ENCODE measurements at places on chromosomes 16 and 17.

DNA sequence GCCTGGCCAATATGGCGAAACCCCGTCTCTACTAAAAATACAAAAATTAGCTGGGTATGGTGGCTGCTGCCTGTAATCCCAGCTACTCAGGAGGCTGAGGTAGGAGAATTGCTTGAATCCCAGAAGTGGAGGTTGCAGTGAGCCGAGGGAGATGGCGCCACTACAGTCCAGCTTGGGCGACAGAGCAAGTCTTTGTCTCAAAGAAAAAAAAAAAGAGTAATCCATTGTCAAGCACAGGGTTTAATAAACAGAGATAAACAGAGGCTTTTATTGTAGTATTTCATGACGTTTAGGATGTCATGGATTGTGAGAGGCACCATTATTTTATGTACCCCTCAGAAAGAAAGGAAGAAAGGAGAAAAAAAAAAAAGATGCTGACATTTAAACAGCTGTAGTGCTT lies 75.2 kb upstream of the RNU2-1 start:
- DNase-seq, result no peak

- DNase-seq, result no peak
Observed at GRCh38 chr17:80835816-80836657, 155.6 kb upstream of the CHMP6 start.

GRCh38 chr16:71853413-71853812 lies 7.6 kb downstream of the ATXN1L start:
- DNase-seq, result no peak

DNA sequence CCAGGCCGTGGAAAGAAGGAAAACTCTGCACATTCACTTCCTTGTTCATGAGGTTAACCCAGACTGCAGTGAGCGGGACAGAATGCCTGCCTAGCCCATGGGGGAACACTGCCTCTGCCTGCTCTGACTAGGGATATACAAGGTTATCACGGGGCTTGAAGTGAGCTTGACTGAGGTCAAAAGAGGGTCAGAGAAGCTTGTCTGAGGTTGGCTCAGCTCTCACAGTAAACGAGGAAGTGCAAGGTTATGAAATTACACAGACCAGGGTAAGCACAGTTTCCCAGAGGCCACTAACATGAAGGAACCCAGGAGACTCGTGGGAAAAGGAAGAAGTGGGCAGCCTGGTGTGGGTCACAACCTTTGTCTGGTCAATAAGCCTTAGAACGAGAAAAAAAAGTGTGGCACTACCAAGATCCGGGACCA lies 28.7 kb downstream of the HIC1 start:
- DNase-seq, result no peak

- no peak for DNase-seq
Observed at GRCh38 chr17:77531002-77531401, 390.2 kb downstream of the SEC14L1 start.

DNA sequence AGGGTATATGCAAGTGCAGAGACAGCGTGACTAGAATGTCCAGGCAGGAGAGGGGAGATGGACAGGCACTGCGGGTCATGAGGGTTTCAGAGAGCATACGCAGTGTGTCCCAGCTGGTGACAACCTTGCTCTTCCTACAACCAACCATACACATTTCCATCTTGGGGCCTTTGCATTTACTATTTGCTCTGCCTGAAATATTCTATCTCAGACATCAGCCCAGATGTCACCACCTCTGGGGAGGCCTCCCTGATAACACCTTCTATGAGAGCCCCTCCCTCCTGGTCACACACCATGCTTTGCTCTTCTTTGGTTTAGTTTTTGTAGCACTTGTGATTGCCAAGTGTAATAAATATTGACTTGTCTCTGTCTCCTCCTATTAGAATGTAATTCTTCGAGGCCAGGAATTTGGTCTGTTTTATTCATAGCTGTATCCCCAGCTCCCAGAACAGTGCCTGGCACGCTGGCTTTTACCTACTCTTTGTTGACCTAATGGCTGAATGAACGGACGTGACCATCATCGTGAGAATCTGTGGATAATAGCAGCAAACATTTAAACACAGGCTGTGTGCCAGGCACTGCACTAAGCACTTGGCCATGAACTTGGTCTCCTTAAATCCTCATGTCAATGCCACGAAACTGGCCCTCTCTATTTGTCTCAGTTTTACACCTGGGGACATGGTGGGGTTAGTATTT lies 51.9 kb downstream of the PLCG2 start:
- DNase-seq, result no peak

GRCh38 chr16:12236589-12236988 lies 260.1 kb downstream of the SNX29 start:
- no peak for DNase-seq

DNA sequence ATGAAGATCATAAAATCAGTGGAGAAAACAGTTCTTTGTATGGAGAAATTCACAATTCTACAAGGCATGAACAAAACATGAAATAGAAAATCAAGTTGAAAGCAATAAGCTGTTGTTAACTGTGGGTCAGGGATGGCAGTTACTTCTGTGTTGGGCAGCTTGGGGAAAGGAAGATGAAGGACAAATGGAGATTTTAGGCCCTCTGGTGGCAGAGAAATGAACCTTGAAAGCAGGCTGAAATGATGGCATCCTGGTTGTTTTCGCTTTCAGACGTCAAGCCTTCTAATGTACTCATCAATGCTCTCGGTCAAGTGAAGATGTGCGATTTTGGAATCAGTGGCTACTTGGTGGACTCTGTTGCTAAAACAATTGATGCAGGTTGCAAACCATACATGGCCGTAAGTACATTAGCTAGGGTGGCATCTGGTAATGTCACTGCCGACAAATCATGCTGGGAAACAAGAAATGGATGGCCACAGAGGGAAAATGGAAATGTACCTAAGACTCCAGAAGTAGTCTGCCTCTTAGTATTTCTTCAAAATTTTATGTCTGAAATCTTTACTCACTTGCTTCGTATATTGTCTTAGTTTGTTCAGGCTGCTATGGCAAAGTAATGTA lies 108.9 kb downstream of the MAP2K6 start:
- peak; percentile 30 for DNase-seq

GRCh38 chr17:74641224-74641957 lies 17.9 kb upstream of the CD300E start:
- no peak for DNase-seq

- DNase-seq, result no peak
Observed at GRCh38 chr16:49275050-49275730, 6.4 kb downstream of the CBLN1 start.

- DNase-seq, result no peak
Observed at GRCh38 chr16:79247386-79247785, 353.2 kb downstream of the MAF start.

GRCh38 chr17:10021272-10021984 lies 116.4 kb upstream of the RCVRN start:
- no peak for DNase-seq

DNA sequence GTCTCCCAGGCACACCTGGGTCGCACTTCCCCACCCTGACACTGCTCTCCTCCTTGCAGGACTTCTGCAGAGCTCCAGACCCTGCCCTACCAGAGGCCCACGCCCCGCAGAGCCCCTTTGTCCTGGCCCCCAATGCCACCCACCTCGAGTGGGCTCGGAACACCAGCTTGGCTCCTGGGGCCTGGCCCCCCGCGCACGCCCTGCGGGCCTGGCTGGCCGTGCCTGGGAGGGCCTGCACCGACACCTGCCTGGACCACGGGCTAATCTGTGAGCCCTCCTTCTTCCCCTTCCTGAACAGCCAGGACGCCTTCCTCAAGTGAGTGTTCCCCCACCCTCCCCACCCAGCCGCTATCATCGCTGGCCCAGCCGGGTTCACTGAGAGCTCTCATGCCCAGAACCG lies 79.6 kb downstream of the MGAT5B start:
- DNase-seq, result no peak

- no peak for DNase-seq
Observed at GRCh38 chr16:87317750-87318644, 805 bp upstream of the C16orf95 start.

DNA sequence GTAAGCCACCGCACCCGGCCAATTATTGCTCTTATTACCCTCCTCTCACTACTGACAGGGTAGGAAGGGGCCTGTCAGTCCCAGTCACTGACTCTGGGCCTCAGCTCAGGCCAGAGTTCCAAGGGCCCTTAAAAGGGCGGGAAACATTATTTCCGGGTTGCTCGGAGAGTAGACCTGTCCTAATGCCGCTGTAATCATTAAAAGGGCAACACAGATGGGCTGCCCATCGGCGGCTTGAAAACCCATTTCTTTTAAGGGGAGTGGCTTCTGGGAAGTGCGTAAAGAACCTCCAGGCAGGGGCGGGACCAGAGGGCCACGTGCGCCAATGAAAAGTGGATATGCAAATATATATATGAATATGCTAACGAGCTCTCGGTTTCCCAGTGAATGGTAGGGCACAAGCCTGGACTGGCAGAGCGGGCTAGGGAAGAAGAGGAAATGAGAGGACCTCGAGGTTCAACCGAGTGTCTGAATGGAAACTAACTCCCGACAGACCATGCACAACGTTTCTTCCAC lies 26.6 kb downstream of the PIPOX start:
- no peak for DNase-seq

GRCh38 chr16:8675183-8676159 lies 1.1 kb downstream of the ABAT start:
- no peak for DNase-seq

- DNase-seq, result no peak
Observed at GRCh38 chr17:80191192-80191591, 21.4 kb downstream of the CARD14 start.

- DNase-seq, result peak; percentile 41
Observed at GRCh38 chr16:11407047-11407982, 62.1 kb downstream of the RMI2 start.

- no peak for DNase-seq
Observed at GRCh38 chr17:17258998-17259397, 22.0 kb upstream of the FLCN start.

- DNase-seq, result no peak
Observed at GRCh38 chr17:45383003-45383402, 49.7 kb downstream of the ARHGAP27 start.

DNA sequence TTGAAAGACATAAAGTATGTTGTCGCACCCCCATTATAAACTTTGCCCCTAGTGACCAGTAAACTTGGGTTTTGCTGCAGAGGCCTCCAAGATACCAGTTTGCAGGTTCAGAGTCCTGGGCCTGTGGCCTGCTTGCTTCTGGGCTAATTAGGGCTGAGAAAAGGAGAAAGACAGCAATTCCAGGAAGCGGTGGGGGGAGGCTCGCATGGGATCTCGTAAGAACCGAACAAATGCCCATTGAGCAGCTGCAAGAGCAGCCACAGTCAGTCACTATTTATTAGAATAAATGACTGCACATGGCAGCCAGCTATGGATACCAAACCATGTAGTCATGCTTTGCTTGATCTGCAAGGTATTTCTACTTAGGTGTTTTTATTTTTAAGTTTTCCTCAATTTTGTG lies 4.9 kb downstream of the SHISA9 start:
- no peak for DNase-seq
